ENCODE measurements at places on chromosomes 1 and 21.
A peak's percentile ranks its signal among the peaks of the same experiment; 100 is the strongest.

- ATAC-seq = no peak
These were observed 1.2 kb downstream of the NEGR1 start for GRCh38 chr1:72281144-72281543.

GRCh38 chr1:193058529-193059281, 455 bp downstream of the UCHL5 start:
- peak; percentile 29 for ATAC-seq

DNA sequence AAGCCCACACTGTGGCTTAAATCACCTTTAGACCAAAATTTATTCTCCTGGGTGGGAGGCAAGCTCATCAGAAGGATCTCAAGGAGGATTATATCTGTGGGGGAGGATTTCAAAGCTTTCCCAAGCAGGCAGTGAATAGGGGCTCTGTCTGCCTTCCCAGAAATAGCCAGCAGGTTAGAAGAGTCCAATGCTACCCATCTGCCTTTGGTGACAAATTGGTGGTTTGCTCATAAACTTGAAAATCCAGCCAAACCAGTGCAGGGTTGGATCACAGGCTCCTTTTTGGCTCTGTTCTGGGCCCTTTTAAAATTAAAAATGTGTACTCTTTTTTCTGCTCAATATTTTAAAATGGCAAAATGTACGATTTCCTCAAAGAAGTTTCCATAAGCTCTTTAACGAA, 118.9 kb upstream of the ZC3H11B start:
- ATAC-seq = no peak

DNA sequence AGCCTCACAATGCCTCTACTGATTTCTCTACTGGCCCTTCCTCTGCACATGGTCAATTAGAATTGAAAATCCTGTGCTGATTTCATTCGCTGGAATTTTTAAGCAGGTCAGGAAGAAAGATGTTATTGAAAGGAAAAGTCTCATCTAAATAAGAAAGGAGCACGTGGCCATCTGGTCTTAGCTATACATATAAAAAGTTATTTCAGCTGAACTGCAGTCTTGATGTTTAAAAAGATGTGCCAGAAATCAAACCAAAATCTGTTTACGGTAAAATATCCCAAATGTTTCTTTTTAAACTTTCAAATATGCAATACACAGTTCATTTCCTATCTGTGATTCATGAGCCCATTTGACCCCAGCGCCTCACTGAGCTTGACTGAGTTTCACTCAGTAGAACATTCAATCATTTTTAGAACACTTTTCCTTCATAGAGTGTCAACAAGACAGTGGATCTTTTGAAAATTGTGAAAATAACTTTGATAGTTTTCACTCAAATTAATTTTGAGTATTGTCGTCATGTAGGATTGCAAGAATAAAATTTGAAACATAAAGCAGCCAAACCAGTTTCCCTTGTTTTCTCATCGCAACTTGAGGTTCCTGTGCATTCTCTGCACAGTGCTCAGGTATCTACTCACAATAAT, 293.6 kb downstream of the PTPRC start:
- no peak for ATAC-seq

GRCh38 chr21:32698971-32699693, 28.7 kb downstream of the SYNJ1 start:
- ATAC-seq = no peak

Data from SK-N-SH treated with all-trans-retinoic acid at 6 μM for 48 hours (cell line).